Frontal cortex (tissue), 4 donors: ENCODE measurements at places on chromosomes 2 and 18. TPM values are rescaled to one million over a fixed set of nuclear protein-coding genes. Genes with fewer than 3 reads are reported as not detected.

The SLC38A11 gene
- total RNA-seq, result 2.4 TPM

The ATP6V1C2 gene
- total RNA-seq, result 1.2 TPM

The DYSF gene
- total RNA-seq, result 0.82 TPM

The ANKRD30B gene
- total RNA-seq, result 3.3 TPM

The ZEB2 gene
- 267 TPM for total RNA-seq

The DCDC2C gene
- total RNA-seq, result 1.2 TPM

The NBEAL1 gene
- 45.2 TPM for total RNA-seq

The ACMSD gene
- total RNA-seq, result not detected

The C1QL2 gene
- total RNA-seq, result 0.41 TPM

The CD8B gene
- total RNA-seq, result not detected

The CXCR2 gene
- under 0.01 TPM for total RNA-seq

The REG1A gene
- total RNA-seq, result not detected

The LRP1B gene
- total RNA-seq, result 84.0 TPM

The SERPINE2 gene
- 36.3 TPM for total RNA-seq

The CNTNAP5 gene
- total RNA-seq, result 30.6 TPM

The DCTN1 gene
- total RNA-seq, result 111 TPM

The CYP20A1 gene
- total RNA-seq, result 30.6 TPM

The C2orf92 gene
- 3.3 TPM for total RNA-seq
